CD4-positive, alpha-beta T cell treated with Interleukin-2 at 100 ng/mL for 4 hours (primary cell): ENCODE measurements at places on chromosomes 12 and 14.

DNA sequence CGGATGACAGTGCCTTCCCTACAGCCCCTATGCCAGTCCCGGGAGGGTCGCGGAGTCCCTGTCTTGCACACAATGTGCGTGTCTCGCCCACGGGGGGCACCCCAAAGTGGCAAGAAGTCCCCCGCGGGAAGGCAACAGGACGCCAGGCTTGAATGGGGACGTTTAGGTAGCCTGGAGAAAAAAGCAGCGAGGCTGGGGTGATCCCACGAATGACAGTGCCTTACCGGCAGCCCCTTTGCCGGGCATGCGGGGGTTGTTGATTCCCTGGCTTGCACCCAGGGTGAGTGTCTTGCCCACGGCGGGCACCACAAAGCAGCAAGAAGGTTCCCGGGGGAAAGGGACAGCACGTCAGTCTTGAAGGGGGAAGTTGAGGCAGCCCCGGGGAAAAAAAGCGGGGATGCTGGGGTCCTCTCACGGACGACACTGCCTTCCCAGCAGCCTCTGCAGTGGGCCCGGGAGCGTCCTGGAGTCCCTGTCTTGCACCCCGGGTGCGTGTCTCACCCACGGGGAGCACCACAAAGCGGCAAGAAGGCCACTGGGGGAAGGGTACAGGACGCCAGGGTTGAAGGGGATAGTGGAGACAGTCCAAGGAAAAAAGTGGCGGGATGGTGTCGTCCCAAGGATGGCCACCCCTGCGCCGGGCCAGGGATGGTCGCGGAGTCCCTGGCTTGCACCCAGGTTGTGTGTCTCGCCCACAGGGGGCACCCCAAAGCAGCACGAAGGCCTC lies 156.8 kb upstream of the ALG10B start:
- no peak for DNase-seq

GRCh38 chr14:99576761-99577705 lies 27.0 kb downstream of the CCDC85C start:
- no peak for DNase-seq

- no peak for DNase-seq
Measured at GRCh38 chr12:50197297-50197727, 30.1 kb upstream of the CERS5 start.

- no peak for DNase-seq
Measured at GRCh38 chr14:74863274-74863673, 12.7 kb downstream of the PROX2 start.

GRCh38 chr12:96237465-96238077 lies 43.4 kb downstream of the ELK3 start:
- peak; percentile 82 for DNase-seq

DNA sequence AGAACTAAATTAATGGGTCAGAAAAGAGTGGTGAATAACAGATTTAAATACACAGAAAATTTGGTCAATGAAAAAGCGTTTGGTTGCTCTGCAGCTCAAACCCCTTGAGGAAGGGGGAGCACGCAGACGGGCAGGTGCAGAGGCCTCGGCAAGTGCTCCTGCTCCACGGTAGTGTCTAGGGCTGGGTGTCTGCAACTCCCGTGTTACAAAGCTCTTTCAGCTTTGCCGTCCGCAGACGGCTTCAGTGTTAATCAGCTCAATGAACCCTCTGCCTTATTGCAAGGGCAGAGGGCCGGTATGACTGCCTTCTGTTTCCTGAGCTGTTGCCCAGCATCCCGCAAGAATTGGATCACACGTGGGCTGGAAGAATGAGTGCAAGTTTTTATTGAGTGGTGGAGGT lies 125.7 kb upstream of the TRHDE start:
- no peak for DNase-seq

DNA sequence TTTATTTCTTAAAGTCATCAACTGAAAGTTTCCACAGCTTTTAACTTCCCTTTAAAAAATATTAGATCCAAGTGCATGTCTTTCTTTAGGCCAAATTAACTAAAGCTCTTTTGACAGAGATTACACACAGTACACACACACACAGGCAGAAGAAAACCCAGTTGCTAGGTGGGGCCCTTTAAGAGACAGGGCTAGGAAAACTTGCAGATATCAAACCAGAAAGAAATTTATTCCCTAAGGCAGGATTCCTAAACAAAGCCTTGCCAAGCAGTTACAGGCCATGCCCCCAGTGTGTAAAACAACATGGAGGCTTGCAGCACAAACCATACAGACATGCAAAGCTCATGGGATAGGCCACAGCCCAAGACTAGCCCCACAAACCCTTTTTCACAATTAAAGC lies 123.4 kb downstream of the FSCB start:
- DNase-seq: no peak

GRCh38 chr12:111584959-111585358 lies 14.2 kb downstream of the ATXN2 start:
- DNase-seq: no peak

DNA sequence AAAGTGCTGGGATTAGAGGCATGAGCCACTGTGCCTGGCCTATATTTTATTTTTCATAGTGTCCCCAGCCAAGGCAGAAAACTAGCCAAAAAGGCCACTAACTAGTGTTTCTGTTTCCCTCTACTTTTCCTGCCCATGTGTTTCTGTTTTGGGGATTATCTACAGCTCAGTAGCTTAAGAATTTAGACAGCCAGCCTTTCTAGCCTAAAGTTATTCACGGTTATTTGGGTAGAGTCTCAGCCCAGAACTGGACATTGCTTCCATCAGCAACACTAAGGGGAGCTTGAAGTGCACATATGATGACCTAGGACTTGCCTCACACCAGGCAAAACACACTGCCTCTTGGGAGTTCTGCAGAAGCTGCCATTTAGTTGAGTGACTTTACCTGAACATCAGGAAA lies 17.9 kb downstream of the PROX2 start:
- DNase-seq: no peak

GRCh38 chr12:126974779-126975178 lies 1292.2 kb upstream of the TMEM132C start:
- no peak for DNase-seq

DNA sequence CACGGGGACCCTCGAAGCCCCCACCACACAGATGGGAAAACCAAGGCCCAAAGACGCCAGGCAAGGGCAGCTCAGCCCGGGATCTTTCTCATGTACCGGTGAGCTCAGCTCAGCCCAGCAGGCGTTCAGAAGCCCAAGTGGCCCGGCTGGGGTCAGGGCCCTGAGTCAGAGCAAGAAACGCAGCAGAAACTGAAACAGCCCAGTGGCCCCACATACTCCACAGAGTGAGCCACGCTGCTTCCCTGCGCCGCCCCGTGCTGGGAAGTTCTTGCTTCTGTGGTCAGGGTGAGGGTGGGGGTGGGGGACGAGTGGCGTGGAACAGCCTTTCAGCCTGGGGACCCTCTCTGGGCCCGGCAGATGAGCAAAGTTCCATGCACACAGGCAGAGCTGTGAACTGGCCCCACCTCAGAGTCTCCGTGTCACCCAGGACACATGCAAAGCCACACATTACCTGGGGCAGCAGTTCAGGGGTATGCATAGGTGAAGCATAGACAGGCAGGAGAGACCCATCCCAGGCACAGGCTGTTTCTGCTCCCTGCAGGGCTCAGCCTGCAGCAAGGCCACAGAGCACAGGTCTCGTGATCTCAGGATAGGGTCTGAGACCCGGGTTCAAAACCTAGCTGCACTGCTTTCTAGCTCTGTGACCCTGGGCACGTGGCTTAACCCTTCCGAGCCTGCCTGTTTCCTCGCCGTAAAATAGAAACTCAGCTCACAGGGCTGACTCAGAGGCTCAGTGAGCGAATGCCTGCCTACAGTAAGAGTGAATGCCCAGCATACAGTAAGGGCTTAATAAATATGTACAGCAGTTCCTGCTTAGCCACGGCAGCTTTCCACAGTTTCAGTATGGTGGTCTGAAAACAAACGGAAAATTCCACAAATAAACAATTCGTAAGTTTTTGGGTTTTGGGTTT lies 21.6 kb downstream of the NCOR2 start:
- DNase-seq: peak; percentile 45
